ENCODE measurements at places on chromosomes 2 and 18. TPM values are rescaled to one million over a fixed set of nuclear protein-coding genes. Genes with fewer than 3 reads are reported as not detected.

Gene CRYGC
- total RNA-seq = not detected

Gene NEU2
- total RNA-seq = not detected

GRCh38 chr18:44786688-44787087 lies 106.0 kb downstream of the SETBP1 start:
- H3K27me3 ChIP-seq = no peaks in the 10 kb centered on the region
- H3K4me1 ChIP-seq = peaks cover 5% of the 10 kb centered on the region
- no peak for DNase-seq
- no peaks in the 10 kb centered on the region for H3K36me3 ChIP-seq
- H3K27ac ChIP-seq = no peak overlapping the region

DNA sequence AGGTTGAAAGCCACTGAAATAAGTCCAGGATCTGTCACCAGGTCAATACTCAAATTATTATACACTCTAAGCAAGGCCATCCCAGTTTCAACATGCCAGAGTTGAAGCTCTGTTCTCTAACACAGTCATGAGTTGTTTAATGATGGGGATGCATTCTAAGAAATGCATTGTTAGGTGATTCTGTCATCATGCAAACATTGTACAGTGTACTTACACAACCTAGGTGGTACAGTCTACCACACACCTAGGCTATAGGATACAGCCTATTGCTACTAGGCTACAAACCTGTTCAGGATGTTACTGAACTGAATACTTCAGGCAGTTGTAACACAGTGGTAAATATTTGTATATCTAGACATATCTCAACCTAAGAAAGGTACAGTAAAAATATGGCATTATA lies 162.2 kb downstream of the BAZ2B start:
- no peaks in the 10 kb centered on the region for H3K36me3 ChIP-seq
- H3K4me1 ChIP-seq = peaks cover 23% of the 10 kb centered on the region
- H3K4me3 ChIP-seq = no peak overlapping the region
- H3K27ac ChIP-seq = no peak overlapping the region

Gene MROH2A
- not detected for total RNA-seq
